A549 treated with DMSO at 1 μM for 4 hours (cell line): ENCODE measurements at places on chromosomes 2 and 18. TPM values are rescaled to one million over a fixed set of nuclear protein-coding genes. Genes with fewer than 3 reads are reported as not detected.

MOB1A gene
- total RNA-seq = 71.1 to 103 TPM (median 89.9 TPM) in 5 replicates

SIX3 gene
- 0.17 to 0.45 TPM (median 0.34 TPM) in 5 replicates for total RNA-seq

MGAT4A gene
- total RNA-seq = 0.78 to 1.7 TPM (median 1.3 TPM) in 5 replicates

PGAP1 gene
- total RNA-seq = 1.7 to 3.6 TPM (median 3.2 TPM) in 5 replicates

PSD4 gene
- total RNA-seq = 9.1 to 11.2 TPM (median 10.6 TPM) in 5 replicates

IL1RN gene
- total RNA-seq = 0.29 to 0.43 TPM (median 0.34 TPM) in 5 replicates

TCF23 gene
- not detected in 5 replicates for total RNA-seq

BOLL gene
- not detected in 5 replicates for total RNA-seq

TMEM247 gene
- not detected in 5 replicates for total RNA-seq

ACVR1C gene
- total RNA-seq = 0.01 to 0.07 TPM in 2 of 5 replicates, not detected in the others
